Metanephros (tissue), 2 donors: ENCODE measurements at places on chromosomes 2 and 18. TPM values are rescaled to one million over a fixed set of nuclear protein-coding genes. Genes with fewer than 3 reads are reported as not detected.

The SULT1C3 gene
- not detected for total RNA-seq

The EXOC6B gene
- 46.9 TPM for total RNA-seq

The TUBA4B gene
- total RNA-seq: not detected

The NCL gene
- 150 TPM for total RNA-seq

The CCBE1 gene
- 30.7 TPM for total RNA-seq

The ACADL gene
- total RNA-seq: 16.1 TPM

The FMNL2 gene
- total RNA-seq: 61.0 TPM

The COLEC12 gene
- total RNA-seq: 31.6 TPM

The SGPP2 gene
- 14.8 TPM for total RNA-seq

The SCN1A gene
- total RNA-seq: 0.06 TPM

The CYP27C1 gene
- total RNA-seq: 7.6 TPM

The DPYSL5 gene
- 2.1 TPM for total RNA-seq

The RBKS gene
- total RNA-seq: 6.1 TPM

The GALM gene
- 39.1 TPM for total RNA-seq

The AQP12B gene
- total RNA-seq: 0.58 TPM

The ICOS gene
- 0.23 TPM for total RNA-seq

The FOXD4L1 gene
- total RNA-seq: 0.12 TPM

The RIT2 gene
- 0.35 TPM for total RNA-seq

The DNAJC5G gene
- total RNA-seq: 0.12 TPM

The GKN2 gene
- total RNA-seq: 0.53 TPM

The TBC1D8 gene
- 34.9 TPM for total RNA-seq

The BCL11A gene
- 11.0 TPM for total RNA-seq

The AMER3 gene
- 0.23 TPM for total RNA-seq

The REG3A gene
- not detected for total RNA-seq

The PDCL3 gene
- total RNA-seq: 12.0 TPM

The NYAP2 gene
- total RNA-seq: 0.12 TPM

The CXCR1 gene
- total RNA-seq: 1.4 TPM

The IL1RL2 gene
- 1.2 TPM for total RNA-seq

The MYCN gene
- total RNA-seq: 25.7 TPM

The TMEM37 gene
- total RNA-seq: 25.2 TPM

The CDKL4 gene
- total RNA-seq: 2.6 TPM

The SPP2 gene
- not detected for total RNA-seq

The SSB gene
- 64.9 TPM for total RNA-seq

The GTF2A1L gene
- total RNA-seq: 3.9 TPM

The GALR1 gene
- total RNA-seq: 0.12 TPM

The TMEM17 gene
- 4.3 TPM for total RNA-seq

The OTX1 gene
- total RNA-seq: 0.12 TPM

The CCDC74A gene
- total RNA-seq: 20.4 TPM

The ALPI gene
- not detected for total RNA-seq

The CYP27A1 gene
- 45.4 TPM for total RNA-seq

The CRYBA2 gene
- total RNA-seq: not detected

The TCF7L1 gene
- 14.1 TPM for total RNA-seq

The KCNIP3 gene
- 13.4 TPM for total RNA-seq

The GCKR gene
- total RNA-seq: 0.12 TPM

The ERICH2 gene
- not detected for total RNA-seq

The MC2R gene
- not detected for total RNA-seq

The TCF4 gene
- total RNA-seq: 221 TPM

The CCT4 gene
- 150 TPM for total RNA-seq

The KLF7 gene
- total RNA-seq: 28.4 TPM

The MATN3 gene
- total RNA-seq: 1.5 TPM

The GDF7 gene
- 14.5 TPM for total RNA-seq

The GNLY gene
- total RNA-seq: not detected

The KLF11 gene
- total RNA-seq: 18.2 TPM

The TNFAIP6 gene
- total RNA-seq: 2.9 TPM

The SERPINB3 gene
- not detected for total RNA-seq
